ENCODE measurements at places on chromosomes 12 and 14.

DNA sequence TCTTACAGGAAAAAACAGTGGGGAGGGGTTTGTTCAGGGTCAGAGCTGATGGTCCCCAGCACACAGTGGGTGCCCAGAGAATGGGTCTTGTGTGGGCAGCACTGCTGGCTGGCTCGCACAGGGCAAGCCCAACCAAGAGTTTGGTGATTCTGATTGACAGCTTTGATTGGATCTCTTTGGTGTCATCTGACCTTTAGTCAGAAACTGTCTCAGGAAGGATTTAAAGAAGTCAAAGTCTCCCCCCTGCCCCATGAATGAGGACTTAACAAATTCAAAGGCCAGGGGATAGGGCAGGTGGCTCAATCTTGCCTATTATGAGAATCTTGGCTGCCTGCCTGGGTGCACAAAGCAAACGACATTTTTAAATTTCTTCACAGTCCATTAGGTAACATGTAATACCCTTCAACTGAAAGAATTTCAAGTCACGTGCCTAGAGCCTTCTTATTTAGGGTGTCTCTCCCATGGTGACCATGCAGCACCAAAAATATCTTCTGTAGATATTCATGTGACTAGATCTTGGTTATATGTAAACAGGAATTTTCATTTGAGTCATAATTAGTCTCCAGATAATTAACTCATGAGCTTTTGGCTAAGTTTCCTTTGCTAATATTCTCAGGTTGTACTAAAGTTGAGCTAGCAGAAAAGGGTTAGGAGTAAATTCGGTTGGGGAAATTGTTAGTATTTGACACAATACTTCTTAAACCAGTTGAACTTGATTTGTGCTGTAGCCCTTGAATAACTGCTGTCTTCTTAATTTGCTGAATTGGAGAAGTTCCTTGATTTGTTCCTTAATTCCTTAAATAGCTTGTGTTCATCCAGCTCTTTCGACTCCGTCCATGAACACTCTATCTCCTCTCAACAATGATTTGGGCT lies 54.5 kb upstream of the HECTD1 start:
- no peak for DNase-seq

DNA sequence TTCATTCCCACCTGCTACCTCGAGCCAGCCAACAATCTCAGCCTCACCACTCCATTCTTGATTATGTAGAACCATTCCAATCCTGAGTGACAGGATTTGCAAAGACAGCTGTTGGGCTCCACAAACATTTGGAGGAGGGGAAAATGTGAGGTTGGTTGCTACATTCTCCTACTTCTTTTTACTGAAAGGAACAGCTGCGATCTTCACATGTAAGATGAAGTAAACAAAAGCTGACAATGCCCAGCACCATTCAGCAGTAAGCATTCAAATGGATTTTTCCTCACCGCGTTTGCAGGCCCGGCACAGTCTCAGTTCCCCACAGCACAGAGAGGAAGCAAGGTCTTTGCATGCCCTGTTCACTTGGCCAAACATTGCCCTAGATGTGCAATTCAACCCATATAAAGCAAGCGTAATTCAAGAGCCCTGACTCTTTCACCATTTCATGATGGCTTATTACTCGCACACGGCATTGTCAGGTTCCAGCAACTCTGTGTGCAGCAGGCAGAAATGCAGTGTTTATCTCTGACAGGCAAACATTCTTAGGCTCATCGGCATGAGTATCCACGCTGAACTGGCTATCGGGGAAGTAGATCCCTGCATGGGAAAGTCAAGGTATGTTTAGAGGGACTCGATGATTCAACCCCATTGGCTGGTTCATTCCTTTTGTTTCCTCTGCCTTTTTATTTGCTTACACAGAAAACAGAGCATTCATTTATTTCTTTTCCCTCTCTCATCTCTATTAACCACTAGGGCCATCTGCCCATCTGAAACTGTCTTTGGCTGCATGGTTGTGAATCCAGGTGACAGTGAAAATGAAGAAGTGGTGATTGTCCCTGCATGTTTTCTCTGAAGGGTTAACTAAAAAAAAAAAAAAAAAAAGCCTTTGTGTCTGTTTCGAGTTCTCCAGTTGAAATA lies 236.1 kb upstream of the PLEKHG7 start:
- DNase-seq: no peak

DNA sequence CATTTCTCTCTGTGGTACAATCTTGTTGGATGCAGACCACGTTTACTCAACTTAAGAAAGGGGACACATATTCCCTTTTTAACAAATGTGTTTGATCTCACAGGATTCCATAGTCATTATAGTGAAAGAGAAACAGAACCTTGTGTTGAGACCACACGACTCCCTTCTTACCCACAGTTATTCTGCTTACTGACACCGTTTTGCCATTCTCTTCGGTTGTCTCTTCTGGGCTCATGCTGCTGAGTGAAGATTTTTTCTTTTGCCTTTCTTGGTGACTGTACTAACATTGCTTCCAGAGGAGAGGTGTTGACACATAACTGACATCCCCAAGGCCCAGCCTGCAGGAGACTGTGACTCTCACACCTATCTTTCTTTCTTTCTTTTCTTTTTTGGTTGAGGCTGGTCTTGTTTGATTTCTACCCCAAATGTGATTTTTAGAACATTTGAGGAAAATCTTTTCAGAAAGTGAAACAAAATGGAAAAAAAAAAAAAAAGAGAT lies 61.2 kb upstream of the OTOGL start:
- DNase-seq: no peak

DNA sequence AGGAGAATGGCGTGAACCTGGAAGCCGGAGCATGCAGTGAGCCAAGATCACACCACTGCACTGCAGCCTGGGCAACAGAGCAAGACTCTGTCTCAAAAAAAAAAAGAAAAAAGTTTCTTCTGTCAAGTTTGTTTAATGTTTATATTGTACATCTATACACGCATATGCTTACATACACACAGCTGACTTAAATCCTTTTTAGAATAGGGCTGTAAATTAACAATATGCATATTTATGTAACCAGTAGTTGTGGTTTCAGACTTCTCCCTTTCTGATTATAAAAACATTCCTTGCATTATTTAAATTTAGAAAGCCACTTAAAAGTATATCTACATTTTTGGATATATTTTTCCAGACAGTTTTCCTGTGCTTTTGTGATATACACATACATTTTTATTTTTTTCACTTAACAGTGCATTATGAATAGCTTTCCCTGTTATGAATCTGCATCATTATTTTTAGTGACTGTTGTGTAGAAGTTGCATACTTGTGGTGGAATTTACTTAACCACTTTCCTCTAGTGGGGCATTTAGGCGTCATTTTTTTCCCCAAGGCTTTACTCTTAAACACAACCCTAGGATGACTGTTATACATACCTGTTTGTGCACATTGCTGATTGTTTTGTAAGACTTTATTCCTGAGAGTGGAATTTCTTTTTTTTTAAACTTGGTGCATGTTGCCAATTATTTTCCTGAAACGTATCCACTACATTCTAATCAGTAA lies 29.4 kb downstream of the POLR3B start:
- DNase-seq: no peak

- no peak for DNase-seq
Measured at GRCh38 chr12:67357376-67358125, 88.4 kb downstream of the CAND1 start.

- no peak for DNase-seq
Measured at GRCh38 chr12:3132636-3133404, 55.6 kb downstream of the TSPAN9 start.

- DNase-seq: no peak
Measured at GRCh38 chr12:118773956-118774723, 207.2 kb upstream of the SRRM4 start.

- DNase-seq: no peak
Measured at GRCh38 chr12:26762186-26762585, 70.8 kb downstream of the ITPR2 start.

GRCh38 chr14:73718418-73719251 lies 4.5 kb upstream of the PNMA1 start:
- no peak for DNase-seq

GRCh38 chr14:75402867-75403413 lies 24.9 kb upstream of the JDP2 start:
- DNase-seq: no peak

- DNase-seq: no peak
Measured at GRCh38 chr12:125340791-125341190, 275.6 kb downstream of the AACS start.

All from stimulated activated CD8-positive, alpha-beta memory T cell treated with anti-CD3 and anti-CD28 coated beads, Interleukin-15, amount 100 ng/mL, for 48 hours (primary cell).